AG10803 (cell line): ENCODE measurements at places on chromosomes 12 and 14.

- no peak for DNase-seq
Measured at GRCh38 chr12:130983328-130984017, 29.8 kb downstream of the ADGRD1 start.

DNA sequence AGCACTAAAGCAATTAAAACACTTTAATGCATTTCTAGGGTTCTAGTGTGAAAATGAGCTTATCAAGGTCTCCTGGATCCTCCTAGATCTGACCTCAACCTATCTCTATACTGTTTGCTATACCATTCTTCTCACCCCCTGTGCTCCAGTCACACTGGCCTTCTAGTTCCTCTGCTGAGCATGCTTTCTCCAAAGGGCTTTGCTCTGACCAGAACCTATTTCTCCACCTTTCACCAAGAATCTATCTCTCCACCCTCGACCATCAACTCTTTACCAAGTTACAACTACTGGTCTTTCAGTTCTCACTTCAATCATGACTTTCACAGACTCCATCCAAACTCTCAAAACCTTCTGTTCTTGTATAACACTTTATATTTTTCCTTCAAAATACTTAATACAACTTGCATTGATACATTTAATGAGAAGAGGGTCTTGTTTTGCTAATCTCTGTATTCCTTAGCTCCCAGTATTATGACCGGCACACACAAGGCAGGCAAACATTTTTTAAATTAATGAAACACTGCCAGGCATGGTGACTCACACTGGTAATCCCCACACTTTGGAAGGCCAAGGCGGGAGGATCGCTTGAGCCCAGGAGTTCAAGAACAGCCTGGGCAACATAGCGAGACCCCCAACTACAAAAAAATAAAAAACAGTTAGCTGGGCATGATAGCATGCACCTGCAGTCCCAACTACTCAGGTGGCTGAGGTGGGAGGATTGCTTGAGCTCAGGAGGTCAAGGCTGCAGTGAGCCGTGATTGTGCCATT lies 22.8 kb downstream of the PPP1R12A start:
- DNase-seq, result peak; percentile 53

GRCh38 chr14:72332046-72332445 lies 399.8 kb downstream of the RGS6 start:
- DNase-seq, result no peak

- no peak for DNase-seq
Measured at GRCh38 chr14:77407158-77407557, 16.2 kb downstream of the NOXRED1 start.

- DNase-seq, result peak; percentile 32
Measured at GRCh38 chr14:31336646-31337045, 83.7 kb downstream of the HEATR5A start.

GRCh38 chr14:73744874-73745529 lies 30.8 kb upstream of the PNMA1 start:
- no peak for DNase-seq

- DNase-seq, result no peak
Measured at GRCh38 chr12:24617471-24617870, 331.4 kb downstream of the BCAT1 start.

DNA sequence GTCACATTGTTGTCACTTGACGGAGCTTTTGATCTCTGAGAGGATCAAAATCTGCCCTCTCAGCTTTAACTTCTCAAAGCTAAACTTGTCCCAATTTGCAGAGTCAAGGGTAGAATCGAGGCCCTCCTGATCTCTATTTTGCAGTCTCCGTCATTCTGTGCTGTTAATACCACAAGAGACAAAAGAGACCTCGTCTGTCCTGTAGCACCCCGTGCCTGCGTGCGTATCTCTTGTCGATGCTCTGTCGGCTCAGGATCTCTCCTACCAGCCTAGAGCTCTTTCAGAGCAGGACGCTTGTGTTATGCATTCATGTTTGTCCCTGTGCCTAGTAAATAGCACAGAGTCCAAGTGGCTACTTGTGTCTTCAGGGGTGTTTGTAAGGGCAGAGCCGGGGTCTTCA lies 5.1 kb downstream of the EVL start:
- DNase-seq, result no peak

DNA sequence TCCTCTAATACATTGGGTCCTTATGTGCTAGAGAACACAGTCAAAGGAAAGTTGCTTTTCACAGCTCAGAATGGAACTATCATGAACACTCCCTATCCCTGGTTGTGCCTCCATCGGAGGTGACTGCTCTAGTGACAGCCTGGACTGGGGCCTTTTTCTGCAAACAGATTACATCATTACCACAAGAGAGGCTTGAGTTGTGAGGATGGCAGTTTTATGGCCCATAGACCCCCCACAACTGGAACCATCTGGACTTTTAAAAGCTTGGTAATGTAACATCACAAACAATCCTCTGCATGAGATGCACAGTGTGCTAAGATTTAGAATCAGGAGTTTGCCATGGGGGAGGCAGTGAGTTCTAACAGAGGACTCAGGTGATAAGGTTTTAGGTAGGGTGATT lies 46.6 kb upstream of the WSCD2 start:
- no peak for DNase-seq

DNA sequence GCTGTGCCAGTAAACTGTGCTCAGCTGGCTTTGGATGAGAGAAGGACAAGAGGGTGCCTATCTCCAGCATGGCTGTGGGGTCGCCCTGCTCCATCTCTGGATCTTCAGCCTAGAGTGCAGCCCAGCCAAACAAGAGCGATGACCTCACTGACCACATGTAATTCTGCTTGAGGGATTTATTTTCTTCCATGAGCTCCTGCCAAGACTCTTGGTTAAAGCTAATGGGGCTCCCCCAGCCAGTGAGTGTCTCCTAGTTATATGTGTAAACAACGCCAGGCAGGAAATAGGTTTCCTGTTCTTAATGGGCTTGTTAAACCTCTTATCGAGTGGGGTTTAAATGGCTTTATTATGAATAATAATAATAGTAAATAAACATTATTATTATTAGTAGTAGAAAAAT lies 397.2 kb downstream of the NRXN3 start:
- DNase-seq, result peak; percentile 46

DNA sequence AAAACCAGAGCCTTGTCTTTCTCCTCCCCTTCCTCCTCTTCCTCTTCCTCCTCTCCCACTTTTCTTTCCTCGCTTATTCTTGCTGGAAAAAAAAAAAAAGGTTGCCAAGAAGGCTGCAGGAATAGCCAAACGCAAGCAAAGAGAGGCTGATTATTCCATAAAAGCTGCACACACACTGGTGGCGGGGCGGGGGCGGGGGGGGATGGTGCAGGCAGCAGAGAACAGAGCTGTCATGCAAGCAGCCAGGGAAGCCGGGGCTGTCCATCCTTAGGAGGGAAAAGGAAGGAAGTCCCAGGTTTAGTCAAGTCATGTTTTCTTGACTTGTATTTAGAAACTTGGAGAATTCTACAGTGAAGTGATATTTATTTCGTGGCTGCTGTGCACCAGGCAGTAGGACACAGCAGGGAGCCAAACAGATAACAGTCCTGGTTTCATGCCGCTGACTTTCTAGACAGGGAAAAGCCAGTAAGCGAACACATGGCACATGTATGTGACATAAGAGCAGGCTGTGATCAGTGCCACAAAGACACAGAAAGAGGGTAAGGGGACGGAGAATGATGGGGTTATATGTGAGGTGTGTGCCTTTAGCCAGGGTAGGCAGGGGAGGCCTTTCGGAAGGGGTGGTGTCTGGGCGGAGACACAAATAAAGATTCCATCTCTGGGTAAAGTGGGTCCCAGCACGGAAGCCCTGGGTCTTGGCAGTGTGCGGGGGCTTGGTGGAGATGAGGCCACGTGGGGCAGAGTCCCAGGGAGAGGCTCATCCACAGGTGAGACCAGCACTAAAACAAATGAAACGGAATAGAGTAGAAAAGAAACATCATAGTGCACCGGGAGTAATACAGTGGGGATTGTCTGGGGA lies 56.6 kb upstream of the SCN8A start:
- no peak for DNase-seq

GRCh38 chr12:25436206-25437030 lies 116.7 kb downstream of the LMNTD1 start:
- peak; percentile 86 for DNase-seq

DNA sequence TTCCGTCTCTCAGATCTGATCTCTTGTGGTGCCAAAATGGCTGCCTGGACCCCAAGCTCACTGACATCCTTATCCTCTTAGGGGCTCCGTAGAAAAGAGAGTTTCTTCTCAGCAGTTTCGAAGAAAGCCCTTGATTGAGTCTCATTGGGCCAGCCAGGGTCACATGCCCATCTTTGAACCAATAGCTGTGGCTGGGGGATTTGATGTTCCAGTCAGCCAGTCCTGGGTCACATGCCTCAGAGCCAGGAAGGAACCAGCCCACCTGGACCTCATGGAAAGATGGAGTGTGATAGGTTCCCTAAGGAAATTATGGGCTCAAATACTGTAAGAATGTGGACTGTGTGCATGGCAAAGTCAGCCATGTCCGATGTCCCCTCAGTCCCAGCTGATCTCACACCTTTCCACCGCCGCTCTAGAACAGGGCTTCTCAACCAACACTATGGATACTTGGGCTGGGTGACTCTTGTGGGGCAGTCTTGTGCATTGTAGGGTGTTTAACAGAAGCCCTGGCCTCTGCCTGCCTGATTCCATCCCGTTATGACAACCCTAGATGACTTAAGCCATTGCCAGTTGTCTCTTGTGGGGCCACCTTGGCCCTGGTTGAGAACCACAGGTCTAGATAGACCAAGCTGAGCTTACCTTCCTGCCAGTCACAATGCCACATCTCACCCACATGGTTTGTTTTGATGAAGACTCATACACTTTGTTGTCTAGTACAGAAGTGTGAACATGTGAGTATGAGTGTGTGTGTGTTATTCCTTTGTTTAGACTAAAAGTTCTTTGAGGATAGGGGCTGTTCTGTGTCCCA lies 163.9 kb downstream of the ADGRD1 start:
- no peak for DNase-seq

DNA sequence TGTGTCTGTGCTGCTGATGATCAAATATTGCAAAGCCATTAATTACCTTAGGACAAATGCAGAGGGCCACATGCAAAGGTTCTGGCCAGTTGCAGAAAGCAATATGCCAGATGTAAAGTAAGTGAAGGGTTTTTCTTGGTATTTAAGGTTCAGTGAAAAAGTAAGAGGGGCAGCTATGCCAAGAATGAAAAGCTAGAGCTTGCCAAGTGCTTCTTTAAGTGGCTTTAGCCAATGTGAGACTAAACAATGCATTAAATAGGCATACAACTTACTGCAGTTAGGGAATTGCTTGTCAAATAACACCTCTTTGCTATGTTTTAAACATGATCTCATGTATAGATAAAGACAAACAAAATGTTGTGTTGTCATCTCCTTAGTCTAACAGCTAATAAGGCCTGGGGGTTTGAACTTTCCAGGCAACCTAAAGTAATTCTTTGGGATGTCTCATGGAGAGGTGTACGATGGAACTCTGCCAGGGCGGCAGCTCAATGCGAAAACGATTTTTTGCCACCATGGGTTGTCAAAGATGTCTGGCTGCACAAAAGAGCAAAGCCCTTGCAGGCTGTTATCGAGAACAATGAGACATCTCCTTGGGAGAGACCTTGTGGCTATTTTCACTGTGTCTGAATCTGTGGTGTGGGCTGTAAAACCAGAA lies 12.0 kb downstream of the IGF1 start:
- no peak for DNase-seq

DNA sequence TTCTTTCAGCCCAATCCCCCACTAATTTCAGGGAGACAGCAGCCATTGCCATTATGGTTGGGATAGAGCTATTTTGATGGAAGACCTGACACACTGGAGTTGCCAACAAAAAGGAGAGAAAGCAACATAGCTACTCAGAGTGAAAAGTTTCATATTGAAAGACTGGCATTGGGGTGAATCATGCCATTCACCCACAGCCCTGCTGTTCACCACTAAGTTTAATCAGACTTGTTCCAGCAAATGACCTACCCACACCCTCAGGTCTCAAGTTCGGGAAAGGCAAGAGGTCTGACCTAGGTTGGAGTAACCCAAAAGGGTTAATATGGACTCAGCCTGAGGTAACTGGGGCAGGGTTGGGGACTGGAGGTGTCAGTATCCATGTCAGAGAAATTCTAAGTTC lies 169.2 kb downstream of the PAWR start:
- DNase-seq, result no peak

GRCh38 chr12:43206396-43206795 lies 345.6 kb downstream of the ADAMTS20 start:
- DNase-seq, result no peak

- DNase-seq, result peak; percentile 23
Measured at GRCh38 chr14:75748336-75748735, 87.3 kb downstream of the TTLL5 start.

DNA sequence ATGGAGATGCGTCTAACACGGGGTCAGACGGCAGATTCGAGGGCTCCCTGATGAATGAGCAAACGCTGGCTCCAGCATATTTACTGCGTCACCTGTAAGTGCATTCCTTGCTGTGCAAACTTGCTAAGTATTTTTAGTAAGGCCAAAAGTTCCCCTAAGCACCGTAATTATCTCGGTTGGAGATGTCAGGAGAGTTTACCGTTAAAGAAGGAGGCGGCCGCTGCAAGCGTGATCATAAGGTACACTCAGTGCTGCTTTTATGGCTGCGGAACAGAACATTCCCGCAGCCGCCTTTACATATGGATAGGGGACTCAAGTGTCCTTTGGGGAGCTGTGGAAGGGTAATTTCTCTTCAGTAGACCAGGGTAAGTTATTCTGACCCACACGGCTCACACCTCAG lies 175.6 kb downstream of the GLT1D1 start:
- DNase-seq, result no peak

DNA sequence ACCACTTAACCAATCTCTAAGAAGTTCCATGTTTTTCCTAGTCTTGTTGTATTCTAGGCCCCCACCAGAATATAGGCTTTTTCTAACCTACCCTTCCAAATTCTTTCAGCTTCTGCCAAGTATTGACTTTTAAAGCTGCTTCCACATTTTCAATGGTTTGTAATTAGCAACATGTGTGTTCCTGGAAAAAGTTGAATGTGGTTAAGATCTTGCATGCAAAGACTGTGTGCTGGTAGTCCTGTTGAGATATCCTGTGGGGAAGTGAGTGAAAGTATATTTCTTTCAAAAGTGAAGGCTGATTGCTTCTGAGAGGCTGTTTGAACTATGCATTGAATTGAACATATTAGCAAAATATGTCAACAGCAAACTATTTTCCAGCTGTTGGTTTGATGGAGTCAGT lies 646 bp upstream of the OR6C4 start:
- DNase-seq, result no peak

- DNase-seq, result no peak
Measured at GRCh38 chr12:101772012-101772775, 32.9 kb upstream of the SYCP3 start.

GRCh38 chr14:69943084-69943780 lies 64.0 kb downstream of the SMOC1 start:
- DNase-seq, result no peak

GRCh38 chr14:76304536-76305267 lies 71.2 kb upstream of the ESRRB start:
- DNase-seq, result no peak

DNA sequence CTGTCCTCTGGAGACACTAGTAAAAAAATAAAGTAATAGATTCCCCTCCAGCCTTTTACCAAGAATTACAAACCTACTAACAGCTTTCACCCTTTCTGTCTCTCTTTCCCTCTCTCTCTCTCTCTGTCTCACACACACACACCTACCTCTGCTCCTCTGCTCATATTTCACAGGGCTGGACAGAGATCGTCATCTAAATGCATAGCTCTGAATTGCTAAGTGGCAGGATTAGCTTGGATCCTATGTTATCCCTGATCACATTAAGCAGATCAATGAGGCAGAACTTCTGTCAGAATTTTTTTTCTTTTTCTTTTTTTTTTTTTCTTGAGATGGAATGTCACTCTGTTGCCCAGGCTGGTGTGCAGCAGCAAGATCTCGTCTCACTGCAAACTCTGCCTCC lies 22.9 kb downstream of the VCPKMT start:
- no peak for DNase-seq
